ENCODE measurements at places on chromosomes 2 and 18.

GRCh38 chr2:99171377-99172140 lies 9.3 kb downstream of the MITD1 start:
- no peak for DNase-seq

GRCh38 chr2:68379184-68379708 lies 14.2 kb downstream of the PLEK start:
- DNase-seq = no peak

- DNase-seq = no peak
These were observed 14.8 kb downstream of the HS6ST1 start for GRCh38 chr2:128303911-128304310.

- DNase-seq = no peak
These were observed 389.6 kb downstream of the ADCYAP1 start for GRCh38 chr18:1294229-1294628.

GRCh38 chr2:64586054-64586453 lies 61.9 kb downstream of the AFTPH start:
- DNase-seq = no peak

- no peak for DNase-seq
These were observed 30.1 kb upstream of the TXNDC2 start for GRCh38 chr18:9855681-9856080.

GRCh38 chr18:30787410-30787809 lies 255.1 kb downstream of the DSC3 start:
- DNase-seq = no peak

GRCh38 chr2:176192351-176192750 lies 3.9 kb downstream of the HOXD1 start:
- no peak for DNase-seq

DNA sequence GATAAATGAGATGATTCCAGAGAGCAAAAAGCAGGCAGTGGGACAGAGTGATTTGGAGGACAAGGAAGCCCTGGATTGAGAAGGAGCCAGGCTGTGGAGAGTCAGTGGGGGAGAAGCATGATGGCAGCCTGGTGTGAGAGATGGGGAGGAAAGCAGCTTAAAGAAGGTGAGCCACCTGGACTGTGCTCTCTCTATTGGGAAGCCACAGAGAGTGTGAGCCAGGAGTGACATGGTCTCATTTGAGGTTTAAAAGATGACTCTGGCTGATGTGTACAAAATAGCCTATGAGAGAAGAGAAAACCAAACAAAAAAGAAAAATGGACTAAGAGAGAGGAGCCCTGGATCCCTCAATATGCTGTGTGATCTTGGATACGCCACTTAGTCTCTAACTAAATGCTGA lies 12.9 kb upstream of the EPAS1 start:
- no peak for DNase-seq

- no peak for DNase-seq
These were observed 122.5 kb downstream of the FOXI3 start for GRCh38 chr2:88329815-88330603.

DNA sequence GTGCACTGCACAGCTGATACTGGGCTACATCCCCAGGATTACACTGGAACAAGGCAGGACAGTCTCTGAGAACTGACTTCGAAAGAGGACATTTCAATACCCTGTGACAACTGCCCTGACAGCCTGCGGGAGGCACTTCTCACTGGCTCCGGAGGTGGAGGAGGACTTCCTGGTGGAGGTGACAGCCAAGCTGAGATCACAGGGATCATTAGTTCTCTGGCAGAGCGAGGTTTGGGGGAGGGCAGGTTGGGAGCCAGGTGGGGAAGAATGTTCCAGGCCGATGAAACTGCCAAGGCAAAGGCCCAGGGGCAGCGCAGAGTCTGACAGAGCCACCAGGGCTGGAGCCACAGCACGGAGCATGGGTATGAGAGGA lies 28.0 kb upstream of the NPAS2 start:
- no peak for DNase-seq

DNA sequence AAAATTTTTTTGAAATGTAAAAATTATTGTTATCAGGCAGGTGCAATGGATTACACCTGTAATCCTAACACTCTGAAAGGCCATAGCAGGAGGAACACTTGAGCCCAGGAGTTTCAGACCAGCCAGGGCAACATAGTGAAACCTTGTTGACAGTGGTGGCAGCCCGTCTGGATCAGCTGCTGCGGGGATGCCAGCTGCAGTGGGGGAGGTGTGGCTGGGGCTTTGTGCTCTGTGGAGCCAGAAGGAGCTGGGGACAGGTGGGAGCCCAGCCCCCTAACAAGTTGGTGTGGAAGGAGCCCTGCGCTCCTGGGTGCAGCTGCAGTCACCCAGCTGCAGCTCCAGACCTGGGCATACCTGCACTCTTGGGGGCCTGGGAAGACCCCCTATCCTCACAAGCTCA lies 182.4 kb upstream of the MC4R start:
- DNase-seq = no peak
